ENCODE measurements at places on chromosomes 2 and 18. TPM values are rescaled to one million over a fixed set of nuclear protein-coding genes. Genes with fewer than 3 reads are reported as not detected.

Gene NTSR2
- not detected for total RNA-seq

Gene ZNF2
- 3.0 TPM for total RNA-seq

Gene PLEK
- 3.5 TPM for total RNA-seq

Gene TLX2
- total RNA-seq: not detected

DNA sequence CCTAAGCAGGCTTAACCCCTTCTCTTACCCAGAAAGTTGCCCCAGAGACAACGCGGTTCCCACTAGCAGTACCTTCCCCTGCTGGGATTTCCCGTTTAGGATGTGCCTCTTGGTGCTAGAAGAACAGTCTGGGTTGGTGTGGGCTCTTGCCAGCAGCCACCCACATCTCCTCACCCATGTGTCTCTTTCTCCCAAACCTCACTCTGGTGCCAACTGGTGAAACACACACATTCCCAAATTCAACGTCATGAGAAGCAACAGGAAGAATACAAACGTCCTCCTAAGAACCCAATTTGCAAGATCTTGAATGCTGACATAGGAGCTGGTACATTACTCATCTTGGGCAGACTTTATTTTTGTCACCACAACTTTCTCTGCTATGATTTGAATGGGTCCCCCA is 36.2 kb downstream of the DIPK1C start:
- no peak overlapping the region for H3K27ac ChIP-seq
- H3K4me3 ChIP-seq: no peak overlapping the region
- DNase-seq: no peak
- H3K36me3 ChIP-seq: no peaks in the 10 kb centered on the region

DNA sequence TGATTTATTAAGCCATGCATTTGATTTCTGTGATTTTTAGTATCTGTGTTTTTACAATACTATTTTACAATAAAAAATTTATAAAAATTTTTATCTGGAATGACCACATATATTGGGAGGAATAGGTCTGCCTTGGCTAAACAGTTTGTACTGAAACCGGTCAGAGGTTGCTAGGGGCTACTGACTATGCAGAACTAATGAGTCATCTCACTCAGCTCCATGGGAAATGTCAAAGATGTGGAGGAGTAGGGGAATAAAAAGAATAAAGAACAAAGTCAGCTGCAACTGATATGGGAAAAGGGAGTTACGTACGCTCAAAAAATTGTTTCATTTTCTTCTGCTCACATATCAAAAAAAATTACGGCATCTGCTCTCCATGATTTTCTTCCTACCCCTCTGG is 8.6 kb upstream of the TMEM163 start:
- no peaks in the 10 kb centered on the region for H3K36me3 ChIP-seq
- no peak overlapping the region for H3K4me3 ChIP-seq
- no peaks in the 10 kb centered on the region for H3K4me1 ChIP-seq
- no peak for DNase-seq

- no peaks in the 10 kb centered on the region for H3K27me3 ChIP-seq
- DNase-seq: no peak
- H3K4me3 ChIP-seq: no peak overlapping the region
- no peak overlapping the region for H3K27ac ChIP-seq
- no peaks in the 10 kb centered on the region for H3K36me3 ChIP-seq
- H3K4me1 ChIP-seq: no peaks in the 10 kb centered on the region
Observed at GRCh38 chr2:205210494-205210893, 471.8 kb upstream of the NRP2 start.

DNA sequence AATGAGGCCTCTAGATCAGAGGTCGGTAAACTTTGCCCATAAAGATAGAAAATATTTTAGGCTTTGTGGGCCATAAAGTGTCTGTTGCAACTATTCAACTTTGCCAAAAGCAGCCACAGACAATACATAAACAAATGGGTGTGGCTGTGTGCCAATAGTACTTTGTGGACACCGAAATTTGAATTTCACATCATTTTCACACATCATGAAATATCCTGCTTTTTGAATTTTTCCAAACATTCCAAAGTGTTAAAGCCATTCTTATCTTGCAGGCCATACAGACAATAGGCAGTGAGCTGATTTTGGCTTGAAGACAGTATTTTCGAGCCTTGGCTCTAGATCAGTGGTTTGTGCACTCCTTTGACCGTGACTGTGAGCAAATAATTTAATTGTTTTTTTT is 51.1 kb upstream of the EPC2 start:
- no peaks in the 10 kb centered on the region for H3K36me3 ChIP-seq
- DNase-seq: no peak
- no peaks in the 10 kb centered on the region for H3K4me1 ChIP-seq
- no peaks in the 10 kb centered on the region for H3K27me3 ChIP-seq
- no peak overlapping the region for H3K4me3 ChIP-seq

- no peaks in the 10 kb centered on the region for H3K4me1 ChIP-seq
- H3K4me3 ChIP-seq: no peak overlapping the region
- H3K27ac ChIP-seq: no peak overlapping the region
- H3K36me3 ChIP-seq: no peaks in the 10 kb centered on the region
Observed at GRCh38 chr2:203893401-203893800, 25.8 kb downstream of the CTLA4 start.

GRCh38 chr2:230865766-230866755 is 1.3 kb downstream of the ITM2C start:
- H3K27me3 ChIP-seq: no peaks in the 10 kb centered on the region
- H3K27ac ChIP-seq: peak overlapping the region; percentile 75
- H3K36me3 ChIP-seq: no peaks in the 10 kb centered on the region
- H3K4me3 ChIP-seq: peak overlapping the region; percentile 72
- H3K4me1 ChIP-seq: peaks cover 37% of the 10 kb centered on the region

GRCh38 chr2:98713332-98714015 is 17.5 kb downstream of the MGAT4A start:
- H3K36me3 ChIP-seq: no peaks in the 10 kb centered on the region
- H3K27ac ChIP-seq: no peak overlapping the region
- no peaks in the 10 kb centered on the region for H3K27me3 ChIP-seq
- no peak for DNase-seq
- H3K4me1 ChIP-seq: peaks cover 4% of the 10 kb centered on the region

- no peak overlapping the region for H3K27ac ChIP-seq
- no peaks in the 10 kb centered on the region for H3K27me3 ChIP-seq
- H3K4me1 ChIP-seq: peaks cover 11% of the 10 kb centered on the region
- no peak overlapping the region for H3K4me3 ChIP-seq
Observed at GRCh38 chr2:120791962-120792297, 56.3 kb downstream of the GLI2 start.

DNA sequence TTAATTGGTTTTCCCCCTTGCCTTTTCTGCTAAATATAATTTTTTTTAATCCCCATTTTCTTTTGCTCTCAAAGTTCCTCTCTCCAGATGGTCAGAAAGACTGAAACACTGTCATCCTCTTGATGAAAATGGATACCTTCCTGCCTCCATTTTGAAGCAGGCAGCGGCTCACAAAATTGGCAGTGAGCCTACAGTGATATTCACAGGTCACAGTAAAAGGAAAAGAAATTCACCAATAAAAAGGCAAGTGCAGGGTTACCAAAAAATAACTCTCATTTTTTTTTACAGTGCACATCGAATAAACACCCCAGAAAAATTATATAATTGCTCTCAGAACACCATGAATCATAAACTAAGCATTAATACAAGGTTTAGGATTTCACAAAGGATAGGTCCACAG is 307.5 kb downstream of the TCF4 start:
- no peak for DNase-seq
- H3K27ac ChIP-seq: no peak overlapping the region
- H3K36me3 ChIP-seq: peaks cover 18% of the 10 kb centered on the region
- no peaks in the 10 kb centered on the region for H3K4me1 ChIP-seq
- no peaks in the 10 kb centered on the region for H3K27me3 ChIP-seq
- H3K4me3 ChIP-seq: no peak overlapping the region

DNA sequence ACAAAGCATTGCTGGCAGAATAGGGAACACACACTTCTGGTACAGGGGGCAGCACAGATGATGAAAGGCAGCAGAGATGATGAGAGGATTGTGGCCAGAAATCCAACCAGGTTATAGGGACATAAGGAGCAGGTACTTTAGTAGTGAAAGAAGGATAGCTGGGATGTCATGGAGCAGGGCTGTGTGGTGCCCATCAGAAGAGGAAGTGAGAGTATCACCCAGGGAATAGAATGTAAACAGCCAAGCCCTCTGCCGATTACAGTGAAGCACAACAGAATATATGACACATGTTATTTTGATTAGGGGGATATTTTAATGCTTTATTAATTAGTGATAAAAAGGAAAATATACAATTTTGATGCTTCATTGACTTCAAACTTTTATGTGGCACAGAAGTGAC is 883.4 kb upstream of the CDH2 start:
- H3K27me3 ChIP-seq: no peaks in the 10 kb centered on the region
- no peaks in the 10 kb centered on the region for H3K4me1 ChIP-seq
- no peak overlapping the region for H3K27ac ChIP-seq
- H3K36me3 ChIP-seq: no peaks in the 10 kb centered on the region
- DNase-seq: no peak

GRCh38 chr2:210593166-210593565 is 36.8 kb downstream of the CPS1 start:
- H3K4me1 ChIP-seq: no peaks in the 10 kb centered on the region
- no peak overlapping the region for H3K27ac ChIP-seq
- H3K36me3 ChIP-seq: no peaks in the 10 kb centered on the region
- no peak for DNase-seq

GRCh38 chr2:178796079-178796677 is 11.0 kb downstream of the TTN start:
- H3K36me3 ChIP-seq: no peaks in the 10 kb centered on the region
- DNase-seq: no peak
- H3K27me3 ChIP-seq: no peaks in the 10 kb centered on the region

GRCh38 chr2:8597559-8598225 is 84.2 kb upstream of the ID2 start:
- H3K4me1 ChIP-seq: no peaks in the 10 kb centered on the region
- H3K36me3 ChIP-seq: no peaks in the 10 kb centered on the region
- DNase-seq: no peak
- H3K4me3 ChIP-seq: no peak overlapping the region
- H3K27me3 ChIP-seq: no peaks in the 10 kb centered on the region

- H3K4me3 ChIP-seq: no peak overlapping the region
- no peaks in the 10 kb centered on the region for H3K36me3 ChIP-seq
- no peak overlapping the region for H3K27ac ChIP-seq
- H3K27me3 ChIP-seq: no peaks in the 10 kb centered on the region
- peaks cover 6% of the 10 kb centered on the region for H3K4me1 ChIP-seq
- DNase-seq: no peak
Observed at GRCh38 chr18:63368611-63369010, 1.6 kb upstream of the KDSR start.

GRCh38 chr2:38106405-38107094 is 30.6 kb upstream of the CYP1B1 start:
- no peaks in the 10 kb centered on the region for H3K36me3 ChIP-seq
- H3K27ac ChIP-seq: peak overlapping the region; percentile 67
- H3K27me3 ChIP-seq: no peaks in the 10 kb centered on the region
- peaks cover 7% of the 10 kb centered on the region for H3K4me1 ChIP-seq

GRCh38 chr18:598124-598589 is 1.4 kb downstream of the CLUL1 start:
- no peak for DNase-seq
- H3K4me3 ChIP-seq: no peak overlapping the region
- no peak overlapping the region for H3K27ac ChIP-seq
- peaks cover 14% of the 10 kb centered on the region for H3K4me1 ChIP-seq
- H3K36me3 ChIP-seq: no peaks in the 10 kb centered on the region
- H3K27me3 ChIP-seq: no peaks in the 10 kb centered on the region
